ELR (cell line): ENCODE measurements at places on chromosomes 16 and 17.
A peak's percentile ranks its signal among the peaks of the same experiment; 100 is the strongest.

GRCh38 chr17:17749921-17750320 is 68.7 kb downstream of the RAI1 start:
- peak; percentile 59 for DNase-seq

DNA sequence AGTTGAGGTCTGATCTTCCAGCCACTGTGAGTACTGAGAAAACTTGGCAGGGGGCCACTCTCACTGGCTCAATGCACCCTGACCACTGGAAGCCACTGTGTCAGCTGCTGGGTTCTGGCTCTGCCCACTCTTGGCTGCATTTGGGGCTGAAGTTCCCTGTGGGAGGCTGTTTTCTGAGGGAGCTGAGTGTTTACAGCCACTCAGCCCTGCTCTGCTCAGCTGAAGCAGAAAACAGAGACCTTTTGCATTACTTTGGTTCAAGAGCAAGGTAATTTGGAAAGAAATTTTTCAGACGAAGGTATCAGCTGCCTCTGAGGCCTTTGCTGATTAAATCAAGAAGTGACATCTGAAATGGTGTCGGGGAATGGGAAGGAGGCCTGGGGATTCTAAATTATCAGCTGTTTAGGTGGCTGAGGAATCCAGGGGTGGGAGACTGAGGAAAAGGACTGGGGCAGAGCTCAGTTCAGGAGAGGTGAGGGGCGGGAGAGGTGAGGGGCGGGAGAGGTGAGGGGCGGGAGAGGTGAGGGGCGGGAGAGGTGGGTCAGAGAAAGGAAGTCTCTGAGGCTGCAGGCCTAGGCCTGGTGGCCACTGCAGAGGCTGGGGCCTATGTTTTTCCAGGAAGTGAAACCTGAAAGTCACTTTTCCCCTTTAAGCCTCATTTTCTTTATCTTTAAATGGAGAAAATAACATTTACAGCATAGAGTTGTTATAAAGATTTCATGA is at the start of gene ACSM5:
ACSM5 (plus strand) TSS at position 137 of the 723 bp plus-strand sequence. CDS start 1,951 bp downstream, outside the sequence.
- no peak for DNase-seq

DNA sequence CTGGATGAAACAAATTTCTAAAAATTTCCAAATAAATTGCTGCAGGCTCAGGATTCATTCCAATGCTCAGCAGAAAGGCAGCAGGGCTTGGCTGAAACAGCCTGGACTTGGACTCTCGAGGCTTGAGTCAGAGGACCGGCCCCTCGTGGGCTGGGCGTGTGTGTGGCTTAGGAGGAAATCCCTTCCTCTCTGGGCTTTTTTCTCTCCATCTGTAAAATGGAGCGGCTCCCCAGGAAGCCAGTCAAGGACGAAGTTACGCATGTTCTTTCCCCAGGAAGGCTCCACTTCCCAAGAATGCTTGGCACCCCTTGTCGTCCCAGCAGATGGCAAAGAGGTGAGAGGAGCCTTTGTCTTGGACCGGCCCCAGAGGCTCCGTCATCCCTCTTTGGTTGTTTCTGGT is 13.5 kb downstream of the SLC46A1 start:
- no peak for DNase-seq

DNA sequence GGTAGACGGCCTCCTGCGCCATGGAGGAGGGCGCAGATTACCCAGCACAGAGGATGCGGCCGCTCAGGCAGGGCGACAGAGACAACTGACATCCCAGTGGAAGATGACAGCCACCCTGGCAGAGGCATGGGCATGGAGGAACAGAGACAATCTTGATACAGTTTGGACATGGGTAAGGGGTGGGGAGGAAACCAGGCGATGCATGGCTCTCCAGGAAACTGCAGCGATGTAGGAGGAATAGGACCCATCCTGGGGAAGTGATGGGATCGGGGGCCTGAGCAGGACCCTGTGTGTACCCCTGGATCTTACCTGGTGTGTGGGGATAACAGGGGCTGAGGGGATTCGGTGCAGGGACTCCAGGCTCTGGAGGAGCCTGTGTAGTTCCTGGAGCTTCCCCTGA is 4.6 kb downstream of the OSBPL7 start:
- no peak for DNase-seq

DNA sequence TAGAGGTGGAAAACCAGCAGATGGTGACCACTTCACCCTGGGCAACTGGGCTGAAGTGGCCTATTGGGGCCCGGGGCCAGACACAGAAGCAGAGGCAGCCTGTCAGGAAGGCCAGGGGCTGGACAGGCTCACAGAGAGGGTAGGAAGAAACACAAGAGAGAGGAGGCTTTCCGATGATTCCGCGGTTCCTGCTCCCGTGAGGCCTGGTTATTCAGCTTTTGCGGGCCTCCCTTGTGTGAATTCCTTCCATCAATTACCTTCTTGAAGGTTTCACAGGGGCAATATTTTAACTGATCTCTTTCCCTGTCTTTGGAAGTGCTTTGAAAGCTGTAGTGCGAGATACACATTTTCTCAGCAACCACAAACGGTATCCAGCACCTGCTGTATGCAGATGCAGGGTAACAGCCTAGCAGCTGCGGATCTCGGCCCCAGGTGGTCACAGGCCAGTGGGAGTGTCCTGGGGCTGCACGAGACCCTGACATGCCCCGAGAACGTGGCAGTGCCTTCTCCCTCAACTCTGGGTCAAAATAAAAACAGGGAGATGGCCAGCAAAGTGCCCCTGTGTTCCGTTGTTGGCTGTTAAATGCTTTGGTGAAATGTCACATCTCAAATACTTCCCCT is 11.6 kb upstream of the CMIP start:
- DNase-seq, result no peak

GRCh38 chr16:22397931-22398330 is 23.5 kb upstream of the CDR2 start:
- DNase-seq, result no peak

- no peak for DNase-seq
These were observed 23.9 kb upstream of the CCL1 start for GRCh38 chr17:34386697-34387550.

- peak; percentile 39 for DNase-seq
These were observed 23.9 kb downstream of the PHB1 start for GRCh38 chr17:49390548-49391324.

DNA sequence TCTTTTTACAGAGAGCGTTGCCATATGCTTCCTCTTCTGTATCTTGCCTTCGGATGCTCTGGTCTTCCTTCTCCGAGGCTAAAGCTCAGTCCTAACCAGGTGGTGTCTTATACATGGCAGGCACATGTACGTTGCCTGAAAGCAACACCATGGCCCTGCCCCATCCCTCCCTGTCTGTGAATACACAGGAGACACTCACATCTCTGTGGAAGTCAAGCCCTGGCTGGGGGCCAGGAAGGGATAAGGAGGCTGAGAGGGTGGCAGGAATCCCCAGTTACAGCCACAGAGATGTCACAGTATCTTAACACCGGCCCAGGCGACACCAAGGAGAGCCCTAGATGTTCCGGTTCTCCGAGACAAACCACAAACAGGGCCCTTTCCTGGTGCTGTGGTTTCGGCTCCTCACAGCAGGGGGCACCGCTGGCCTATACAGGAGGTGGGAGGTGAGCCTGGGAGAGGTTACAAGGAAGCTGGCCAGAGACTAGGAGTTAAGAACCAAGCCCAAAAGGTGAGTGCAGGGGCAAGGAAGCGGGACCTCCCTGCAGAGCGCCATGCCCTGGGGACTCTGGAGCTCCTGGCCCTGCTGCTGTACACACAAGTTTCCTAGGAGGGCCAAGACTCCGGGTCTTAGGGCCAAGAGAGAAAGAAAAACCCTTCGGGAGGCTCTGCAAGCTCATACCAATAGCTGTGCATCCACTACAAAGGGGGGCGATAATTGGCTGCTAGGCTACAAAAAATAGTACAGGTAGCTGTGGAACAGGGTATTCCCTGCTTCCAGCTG is 41.7 kb downstream of the SRL start:
- peak; percentile 78 for DNase-seq

GRCh38 chr17:40014375-40014980 is 762 bp upstream of the CSF3 start:
- DNase-seq, result peak; percentile 85

- DNase-seq, result no peak
These were observed 7.7 kb downstream of the CES1 start for GRCh38 chr16:55825115-55825728.

GRCh38 chr16:84922351-84923120 is 88.8 kb downstream of the ZDHHC7 start:
- no peak for DNase-seq

DNA sequence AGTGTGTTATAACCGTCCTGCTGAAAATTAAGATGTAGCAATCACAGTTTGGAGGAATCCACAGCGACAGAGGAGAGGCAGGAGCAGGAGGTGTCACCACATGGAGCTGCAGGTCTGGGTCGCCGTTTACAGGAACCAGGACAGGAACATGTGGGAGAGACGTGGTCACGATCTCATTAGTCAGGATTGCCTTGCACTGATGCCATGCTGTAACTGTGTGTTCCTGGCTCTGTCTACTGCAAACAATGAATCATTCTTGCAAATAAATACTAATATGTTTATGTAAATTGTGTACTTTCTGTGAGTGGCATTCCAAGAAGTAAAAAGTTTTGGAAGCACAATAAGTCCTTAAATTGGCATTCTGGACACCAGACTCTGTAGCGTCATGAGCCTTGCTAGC is 271.8 kb downstream of the CPPED1 start:
- DNase-seq, result no peak

DNA sequence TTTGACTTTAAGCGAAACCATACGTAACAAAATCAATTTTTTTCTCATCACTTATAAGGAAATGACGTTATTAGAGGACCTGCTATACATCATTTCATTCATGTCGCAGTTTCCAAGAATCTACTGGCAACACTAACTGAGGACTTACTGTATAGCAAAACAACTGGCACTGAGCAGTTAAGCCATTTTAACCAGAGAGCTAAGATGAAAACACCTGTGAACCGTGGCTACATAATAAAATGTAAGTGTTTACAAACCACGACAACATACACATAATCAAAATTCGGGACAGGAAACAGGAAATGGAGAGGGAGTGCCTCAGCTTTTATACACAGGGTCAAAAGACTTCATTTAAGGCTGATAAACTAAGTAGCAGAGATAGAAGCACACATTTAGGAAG is 29.5 kb downstream of the METTL16 start:
- DNase-seq, result no peak

- no peak for DNase-seq
These were observed 140.2 kb upstream of the CDC42EP4 start for GRCh38 chr17:73452009-73452408.

DNA sequence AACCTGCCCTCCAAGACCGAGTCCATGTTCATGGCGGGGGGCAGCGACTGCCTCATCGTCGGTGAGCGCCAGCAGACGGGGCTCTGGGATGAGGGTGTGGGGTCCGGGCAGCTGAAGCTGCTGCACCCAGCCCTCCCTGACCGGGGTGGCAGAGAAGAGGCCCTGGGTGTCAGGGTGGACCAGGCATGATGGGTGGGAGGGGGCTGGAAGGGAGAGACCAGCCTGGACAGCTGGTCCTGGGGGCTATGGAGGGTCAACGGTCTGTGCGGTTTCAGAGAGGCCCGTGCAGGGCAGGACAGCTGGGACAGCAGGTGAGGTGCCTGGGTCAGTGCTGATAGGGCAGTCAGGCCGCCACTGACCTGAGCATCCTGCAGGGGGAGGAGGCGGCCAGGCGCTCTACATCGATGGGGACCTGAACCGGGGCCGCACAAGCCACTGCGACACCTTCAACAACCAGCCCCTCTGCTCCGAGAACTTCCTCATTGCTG is 13.3 kb upstream of the ATP6V0C start:
- DNase-seq, result no peak

- DNase-seq, result no peak
These were observed 20.2 kb downstream of the CBFA2T3 start for GRCh38 chr16:88956546-88957432.

DNA sequence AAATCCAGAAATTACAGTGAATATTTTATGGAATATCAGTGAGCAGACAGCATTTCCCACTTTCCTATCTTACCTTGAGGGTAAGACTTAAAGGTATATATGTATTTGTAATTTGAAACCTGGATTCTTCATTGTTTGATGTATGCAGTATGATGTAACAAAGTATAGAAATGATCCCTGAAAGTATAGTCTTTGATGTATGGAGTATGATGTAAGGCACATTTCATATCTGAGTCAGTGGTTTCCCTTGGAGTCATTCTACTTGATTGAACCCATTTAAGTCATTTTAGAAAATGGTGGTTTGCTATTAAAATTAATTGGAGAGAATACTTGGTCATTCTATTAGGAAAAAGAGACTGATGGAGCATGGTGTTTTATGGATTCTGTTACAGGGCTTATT is 10.1 kb downstream of the AMZ2 start:
- peak; percentile 24 for DNase-seq

DNA sequence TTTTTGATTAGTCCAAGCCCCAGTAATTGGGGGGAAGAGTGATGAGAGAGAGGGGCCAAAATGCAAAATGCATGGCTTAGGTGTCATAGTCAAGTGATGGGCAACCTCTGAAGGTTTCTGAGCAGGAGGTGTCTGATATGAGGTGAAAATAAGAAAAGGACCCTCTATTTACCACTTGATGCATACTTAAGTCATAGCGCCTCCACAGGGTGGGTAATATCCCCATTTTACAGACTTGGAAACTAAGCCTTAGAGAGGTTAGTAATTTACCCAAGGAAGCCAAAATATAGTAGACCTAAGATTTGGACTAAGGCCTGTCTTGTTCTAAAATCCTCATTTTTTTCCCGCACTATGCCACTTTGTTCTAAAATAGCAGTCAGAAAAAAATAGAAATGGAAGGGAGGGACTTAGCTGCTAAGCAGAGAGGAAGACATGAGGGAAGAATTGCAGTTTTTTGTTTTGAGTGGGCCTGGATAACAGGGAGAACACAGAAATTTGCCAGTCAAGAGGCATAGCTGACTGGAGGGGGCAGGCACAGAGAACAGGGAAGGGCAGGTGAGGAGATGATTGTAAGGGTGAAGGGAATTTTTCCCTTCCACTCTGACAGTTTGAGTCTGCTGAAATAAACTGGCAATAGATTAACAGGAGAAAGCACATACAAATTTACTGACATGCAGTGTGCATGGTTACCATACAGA is 2.3 kb upstream of the GRB2 start:
- DNase-seq, result no peak

DNA sequence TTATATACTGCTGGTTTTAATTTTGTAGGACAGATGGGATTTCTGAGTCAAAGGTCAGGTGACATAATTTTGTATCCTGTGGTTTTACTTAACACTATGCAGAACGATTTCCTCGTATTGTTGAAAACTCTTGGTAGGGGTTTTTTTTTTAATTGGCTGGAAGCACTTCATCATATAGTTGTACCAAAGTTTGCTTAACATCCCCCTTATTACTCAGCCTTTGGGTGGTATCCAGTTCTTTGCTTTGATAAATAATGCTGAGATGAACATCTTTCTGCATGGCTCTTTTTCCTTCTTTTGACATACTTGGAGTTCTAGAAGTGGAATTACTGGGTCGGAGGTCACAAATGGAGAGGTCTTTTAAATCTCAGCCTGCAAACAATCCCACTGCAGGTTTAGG is 419.1 kb downstream of the MAF start:
- no peak for DNase-seq

DNA sequence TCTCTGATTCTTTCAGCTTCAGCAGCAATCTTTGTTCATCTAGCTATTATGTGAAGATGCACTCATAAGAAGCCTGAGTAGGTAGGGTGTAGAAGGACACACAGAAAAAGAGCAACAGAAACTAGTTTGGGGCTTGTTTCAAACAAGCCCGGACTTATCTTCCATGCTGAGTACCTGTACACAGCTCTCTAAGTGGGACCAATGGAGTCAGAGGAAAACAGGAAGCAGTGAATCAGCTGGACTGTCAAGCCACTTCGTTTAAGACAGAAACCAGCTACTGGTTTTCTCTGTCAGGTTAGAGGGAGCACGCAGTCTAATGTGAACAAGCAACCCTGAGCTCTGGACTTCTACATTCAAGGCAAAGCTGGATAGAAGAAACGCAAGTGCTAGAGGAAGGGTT is 16.0 kb downstream of the MAP2K6 start:
- DNase-seq, result no peak

GRCh38 chr16:84794626-84795025 is 25.2 kb upstream of the CRISPLD2 start:
- no peak for DNase-seq
